ENCODE measurements at places on chromosomes 3 and 15.
A peak's percentile ranks its signal among the peaks of the same experiment; 100 is the strongest.

DNA sequence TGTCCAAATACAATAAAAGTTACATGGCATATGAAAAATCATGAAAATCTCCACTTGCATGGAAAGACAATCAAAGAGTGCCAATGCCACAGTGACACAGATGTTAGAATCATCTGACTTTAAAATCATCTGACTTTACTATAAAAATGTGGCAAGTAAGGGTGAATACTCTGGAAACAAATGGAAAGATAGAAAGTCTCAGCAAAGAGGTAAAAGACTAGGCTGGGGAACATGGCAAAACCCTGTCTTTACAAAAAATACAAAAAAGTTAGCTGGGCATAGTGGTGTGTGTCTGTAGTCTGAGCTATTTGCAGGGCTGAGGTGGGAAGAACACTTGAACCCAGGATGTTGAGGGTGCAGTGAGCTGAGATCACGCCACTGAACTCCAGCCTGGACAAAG is 29.1 kb downstream of the ALPK3 start:
- no peak for DNase-seq

DNA sequence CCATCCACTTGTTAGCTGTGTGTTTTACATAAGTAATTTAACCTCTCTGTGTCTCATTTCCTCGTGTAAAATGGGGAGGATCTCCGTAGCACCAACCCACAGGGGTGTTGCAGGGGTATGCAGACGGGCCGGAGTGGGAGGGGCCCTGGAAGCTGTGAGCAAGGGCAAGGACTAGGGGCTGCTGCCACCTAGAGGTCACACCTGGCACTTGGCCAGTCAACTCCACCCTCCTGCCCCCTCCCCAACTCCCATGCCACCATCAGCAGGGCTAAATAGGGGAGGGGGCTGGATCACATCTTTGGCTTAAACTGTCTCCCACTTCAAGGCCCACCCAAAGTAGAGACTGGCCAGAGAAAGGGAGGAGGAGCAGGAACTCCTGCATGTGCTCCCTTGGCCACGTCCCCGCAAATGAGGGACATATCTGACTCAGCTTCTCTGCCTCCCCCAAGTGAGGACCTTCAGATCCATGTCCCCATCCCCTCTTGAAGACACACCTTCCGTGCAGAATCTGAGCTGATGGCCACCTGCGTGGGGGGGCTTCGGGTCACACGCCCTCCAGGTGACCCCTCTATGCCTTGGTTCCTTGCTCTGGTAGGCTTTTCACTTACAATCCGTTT is 2.6 kb downstream of the CCDC9B start:
- DNase-seq = peak; percentile 30

DNA sequence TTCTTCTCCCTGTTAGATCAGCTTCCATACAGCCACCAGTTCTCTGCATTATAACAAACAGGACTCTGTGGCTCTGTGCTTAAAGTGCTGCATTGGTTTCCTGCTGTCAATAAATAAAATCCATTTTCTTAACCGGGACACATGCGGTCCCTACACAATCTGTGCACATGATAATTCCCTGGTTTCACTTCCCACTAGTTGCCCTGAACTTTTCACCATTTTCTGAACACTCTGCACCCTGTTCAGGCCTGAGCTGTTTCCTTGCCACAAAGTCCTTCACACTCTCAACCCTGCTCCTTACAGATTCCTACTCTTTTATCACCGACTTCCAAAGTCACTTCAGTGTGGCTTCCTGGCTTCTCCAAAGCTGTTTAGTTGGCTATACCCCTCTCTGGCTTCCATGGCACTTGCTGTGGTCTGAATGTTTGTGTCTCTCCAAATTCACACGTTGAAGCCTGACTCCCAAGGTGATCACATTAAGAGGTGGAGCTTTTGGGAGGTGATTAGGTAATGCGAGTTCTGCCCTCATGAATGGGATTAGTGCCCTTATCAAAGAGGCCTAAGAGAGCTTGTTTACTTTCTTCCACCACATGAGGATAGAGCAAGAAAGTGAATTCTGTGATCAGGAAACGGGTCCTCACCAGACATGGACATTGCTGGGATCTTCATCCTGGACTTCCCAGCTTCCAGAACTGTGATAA is 233.4 kb downstream of the CHST2 start:
- no peak for DNase-seq

DNA sequence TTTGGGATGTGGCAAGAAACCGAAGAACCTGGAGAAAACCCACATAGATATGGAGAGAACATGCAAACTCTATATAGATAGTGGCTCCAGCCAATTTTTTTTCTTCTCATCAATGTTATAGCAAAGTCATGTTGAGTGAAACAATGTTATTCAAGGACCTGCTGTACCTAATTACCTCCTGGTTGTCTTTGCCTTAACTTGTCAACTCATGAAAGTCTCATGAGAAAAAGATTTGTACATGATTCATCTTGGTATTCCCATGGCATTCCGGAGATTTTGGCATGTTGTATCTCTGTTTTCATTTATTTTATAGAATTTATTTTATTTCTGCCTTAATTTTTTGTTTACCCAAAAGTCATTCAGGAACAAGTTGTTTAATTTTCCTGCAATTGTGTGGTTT is 303.8 kb upstream of the CDIN1 start:
- DNase-seq = no peak

DNA sequence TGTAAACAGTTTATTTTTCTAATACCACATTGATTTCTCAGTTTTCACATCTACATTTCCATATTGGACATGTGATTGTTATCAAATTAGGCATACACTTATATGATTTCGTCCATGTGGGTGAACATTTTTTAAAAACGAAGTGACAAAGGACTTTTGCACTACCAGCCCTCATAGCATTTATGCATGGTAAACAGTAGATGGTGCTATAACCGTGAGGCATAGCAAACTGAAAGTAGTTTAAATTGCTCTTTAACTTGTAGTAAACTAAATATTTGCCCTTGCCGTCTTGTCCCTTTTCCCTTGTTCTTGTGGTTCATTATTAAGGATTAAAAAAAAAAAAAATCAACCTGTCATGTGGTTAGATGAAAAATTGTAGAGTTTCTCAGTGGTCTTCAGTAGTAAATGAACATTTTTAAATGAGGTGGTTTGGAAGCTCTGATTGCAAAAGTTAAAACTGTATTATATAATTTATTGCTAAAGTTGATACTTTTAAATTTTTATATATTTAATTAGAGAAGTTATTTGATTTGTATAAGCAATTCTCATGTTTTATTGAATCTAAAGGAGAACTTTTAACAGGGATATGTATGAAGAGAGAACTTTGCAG is 24.0 kb downstream of the STX19 start:
- no peak for DNase-seq

DNA sequence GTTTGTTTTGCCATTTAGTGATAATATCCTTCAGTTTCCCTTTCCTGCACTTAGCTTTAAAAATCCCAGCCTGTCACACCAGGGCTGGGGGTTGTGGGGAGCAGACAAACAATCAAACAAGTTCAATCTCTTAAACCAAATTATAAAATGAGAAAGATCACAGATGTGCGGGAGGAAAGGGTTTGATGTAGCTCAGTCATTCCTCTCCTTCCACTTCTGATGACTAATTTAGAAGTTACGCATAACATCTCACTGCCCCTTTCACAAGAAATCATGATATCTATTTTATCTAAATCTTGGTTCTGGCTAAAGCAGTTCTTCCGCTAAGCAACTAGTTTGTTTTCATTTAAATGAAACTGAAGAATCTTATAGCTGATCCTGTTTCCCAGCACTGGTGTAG is 34.1 kb upstream of the ATG7 start:
- no peak for DNase-seq

DNA sequence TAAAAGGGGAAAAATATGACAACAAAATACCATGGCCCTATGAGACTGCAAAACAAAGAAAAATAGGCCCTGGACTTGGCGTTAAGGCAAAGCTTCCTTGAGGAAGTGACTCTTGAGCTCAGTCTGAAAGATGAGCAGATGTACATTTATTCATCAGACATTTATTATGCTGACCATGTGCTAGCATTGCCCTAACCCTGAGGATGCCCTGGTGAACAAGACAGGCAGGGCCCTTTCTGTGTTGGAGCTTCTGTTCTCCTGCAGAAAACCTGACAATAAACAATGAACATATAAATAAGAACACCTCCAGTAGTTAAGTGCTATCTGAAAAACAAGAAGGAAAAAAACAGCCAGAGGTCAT is 12.4 kb downstream of the TF start:
- DNase-seq = no peak

DNA sequence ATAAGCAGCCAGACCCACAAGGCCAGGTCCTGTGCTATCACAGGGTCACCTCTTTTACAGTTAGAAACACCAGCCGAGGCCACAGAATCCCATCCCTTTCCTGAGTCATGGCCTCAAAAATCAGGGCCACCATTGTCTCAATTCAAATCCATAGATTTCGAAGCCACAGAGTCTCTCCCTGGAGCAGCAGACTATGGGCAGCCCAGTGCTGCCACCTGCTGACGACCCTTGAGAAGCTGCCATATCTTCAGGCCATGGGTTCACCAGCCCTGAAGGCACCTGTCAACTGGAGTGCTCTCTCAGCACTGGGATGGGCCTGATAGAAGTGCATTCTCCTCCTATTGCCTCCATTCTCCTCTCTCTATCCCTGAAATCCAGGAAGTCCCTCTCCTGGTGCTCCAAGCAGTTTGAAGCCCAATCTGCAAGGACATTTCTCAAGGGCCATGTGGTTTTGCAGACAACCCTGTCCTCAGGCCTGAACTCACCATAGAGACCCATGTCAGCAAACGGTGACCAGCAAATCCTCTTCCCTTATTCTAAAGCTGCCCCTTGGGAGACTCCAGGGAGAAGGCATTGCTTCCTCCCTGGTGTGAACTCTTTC is 39.6 kb downstream of the TGM4 start:
- DNase-seq = peak; percentile 8

DNA sequence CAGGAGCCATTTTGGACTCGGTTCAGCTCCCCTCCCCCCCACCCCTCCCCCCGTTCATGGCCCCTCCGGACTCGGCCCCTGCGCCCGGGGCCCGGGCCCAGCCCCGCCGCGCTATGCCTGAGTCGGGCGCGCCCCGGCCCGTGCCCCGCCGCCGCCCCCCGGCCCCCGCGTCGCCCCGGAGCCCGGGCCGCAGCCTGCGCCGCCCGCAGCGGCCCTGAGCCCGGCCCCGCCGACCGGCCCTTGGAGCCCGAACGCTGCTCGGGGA is 155 bp downstream of the ACVR2B start:
- DNase-seq = no peak

GRCh38 chr3:13772885-13773745 is 106.8 kb downstream of the WNT7A start:
- DNase-seq = no peak

DNA sequence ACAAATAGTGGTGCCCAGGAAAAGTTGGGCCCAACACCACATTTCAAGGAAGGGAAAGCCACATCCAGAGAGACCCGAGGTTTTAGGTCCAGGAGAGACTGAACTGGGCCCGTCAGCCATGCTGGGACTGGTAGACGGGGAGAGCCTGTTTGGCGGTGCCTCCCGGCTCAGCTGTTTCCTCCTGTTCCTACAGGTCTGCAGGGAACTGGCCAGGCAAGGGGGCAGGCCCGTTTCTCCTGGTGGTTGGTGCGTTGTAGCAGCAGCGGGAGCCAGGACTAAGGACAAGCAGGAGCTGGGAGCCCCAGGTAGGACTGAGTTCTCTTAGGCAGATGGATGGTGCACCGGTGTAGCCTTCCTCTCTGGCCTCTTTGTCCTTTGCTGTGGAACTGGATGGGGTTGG is 3.9 kb downstream of the PRKCD start:
- DNase-seq = no peak

DNA sequence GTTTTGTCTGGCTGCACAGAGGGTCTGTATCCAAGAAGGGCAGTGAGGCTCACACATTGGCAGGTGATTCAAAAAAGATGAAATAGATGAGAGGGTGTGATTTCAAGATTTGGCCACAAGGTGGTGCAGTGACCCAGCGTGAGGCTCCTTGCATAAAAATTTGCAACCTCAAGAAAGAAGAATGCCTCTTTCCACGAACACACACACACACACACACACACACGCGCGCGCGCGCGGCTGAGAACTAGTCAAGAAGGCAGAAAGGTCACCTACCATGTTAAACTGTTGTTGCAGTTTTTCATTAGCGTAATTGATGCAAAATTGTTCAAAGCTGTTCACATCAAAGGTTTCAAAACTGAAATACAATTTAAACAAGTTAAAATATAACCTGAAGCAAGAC is 39.2 kb downstream of the MYO5C start:
- DNase-seq = peak; percentile 77

DNA sequence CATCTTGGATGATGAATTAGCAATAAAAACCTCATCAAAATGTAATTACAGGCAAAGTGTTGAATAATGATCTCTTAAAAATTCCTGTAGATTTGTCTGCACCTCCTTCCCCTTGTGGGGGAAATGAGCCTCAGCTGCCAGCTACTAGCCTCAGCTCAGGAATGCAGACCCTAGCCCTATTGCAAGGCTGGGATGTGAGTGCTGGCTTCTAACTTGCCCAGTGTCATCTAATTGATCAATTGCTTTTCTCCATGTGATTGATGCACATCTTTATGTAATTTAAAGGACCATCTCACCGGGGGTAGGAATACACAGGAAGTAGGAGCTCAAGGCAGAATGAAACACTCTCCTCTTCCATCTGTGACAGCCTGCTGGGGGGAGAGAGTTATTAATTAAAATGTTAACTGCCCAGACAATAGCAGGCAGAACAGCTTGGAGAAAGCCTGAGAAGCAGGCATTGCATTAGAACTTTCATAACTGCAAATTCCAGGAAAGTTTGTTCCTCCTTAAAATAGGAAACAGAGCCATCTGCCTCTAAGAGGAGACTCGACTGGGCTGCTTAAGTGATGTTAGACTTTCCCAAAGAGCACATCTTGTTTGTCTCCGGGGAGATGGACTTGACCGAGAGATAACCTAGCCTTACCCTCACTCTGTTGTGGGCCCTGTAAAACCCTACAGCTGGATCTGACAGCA is 69.6 kb downstream of the LRTM1 start:
- DNase-seq = peak; percentile 13

- DNase-seq = no peak
These were observed 492.6 kb downstream of the SQOR start for GRCh38 chr15:46127361-46127874.

DNA sequence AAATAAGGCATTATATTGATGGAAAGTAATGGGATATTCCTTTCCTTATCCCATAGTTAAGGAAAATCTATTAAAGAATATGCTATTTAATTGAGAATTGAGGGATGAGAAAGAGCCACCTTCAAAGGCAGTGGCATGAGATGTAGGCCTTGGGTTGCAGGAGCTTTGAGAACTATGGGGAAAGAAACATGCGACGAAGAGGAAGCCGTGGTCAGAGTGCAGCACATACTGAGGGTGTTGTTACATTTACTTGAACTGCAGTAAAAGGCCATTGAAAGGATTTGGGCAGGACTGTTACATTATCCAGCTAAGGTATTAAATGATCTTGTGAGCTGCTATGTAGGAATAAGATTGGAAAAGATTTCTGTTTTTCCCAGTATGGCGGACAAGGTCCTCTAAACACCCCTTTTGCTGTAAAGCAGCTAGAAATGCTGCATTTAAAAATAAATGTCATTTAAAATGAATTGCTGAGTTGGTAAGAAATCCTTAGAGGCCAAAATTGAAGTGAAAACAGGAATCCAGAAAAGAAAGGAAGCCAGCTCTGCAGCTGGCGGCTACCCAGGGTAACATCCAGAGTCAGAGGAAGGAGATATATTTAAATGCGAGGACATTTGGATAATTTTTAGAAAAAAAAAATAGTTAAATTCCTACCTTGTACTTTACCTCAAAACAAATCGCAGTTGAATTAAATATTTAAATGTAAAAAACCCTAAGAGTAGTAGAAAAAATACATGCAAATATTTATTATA is 61.7 kb downstream of the IL1RAP start:
- no peak for DNase-seq

GRCh38 chr3:32296251-32297204 is 58.0 kb downstream of the CMTM8 start:
- peak; percentile 33 for DNase-seq

All from hippocampal formation (tissue), 2 donors.